ENCODE measurements at places on chromosomes 16 and 17.

- DNase-seq = peak; percentile 32
Measured at GRCh38 chr16:70634861-70635260, 11.5 kb upstream of the IL34 start.

- peak; percentile 42 for DNase-seq
Measured at GRCh38 chr17:63382826-63383225, 63.3 kb downstream of the CYB561 start.

- DNase-seq = peak; percentile 7
Measured at GRCh38 chr17:3556916-3557767, 470 bp downstream of the TRPV3 start.

DNA sequence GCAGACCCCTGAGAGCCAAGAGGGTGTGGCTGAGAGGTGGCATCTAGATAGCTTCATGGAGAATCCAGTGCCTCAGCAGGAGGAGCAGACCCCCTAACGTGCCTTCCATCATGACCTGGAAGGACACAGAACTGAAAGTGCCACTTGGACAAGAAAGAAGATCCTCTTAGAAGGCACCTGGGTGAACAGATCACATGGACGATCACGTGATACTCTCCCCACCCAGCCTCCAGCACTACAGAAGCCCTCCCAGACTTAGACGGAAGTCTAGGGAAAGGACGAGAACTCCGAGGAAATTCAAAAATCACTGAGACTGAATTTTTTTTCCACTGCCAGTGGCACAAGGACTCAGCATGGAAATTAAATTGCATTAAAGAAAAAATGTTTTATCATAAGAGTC lies 113.4 kb downstream of the MRM1 start:
- DNase-seq = no peak

- no peak for DNase-seq
Measured at GRCh38 chr16:49576173-49576494, 202.5 kb downstream of the C16orf78 start.

DNA sequence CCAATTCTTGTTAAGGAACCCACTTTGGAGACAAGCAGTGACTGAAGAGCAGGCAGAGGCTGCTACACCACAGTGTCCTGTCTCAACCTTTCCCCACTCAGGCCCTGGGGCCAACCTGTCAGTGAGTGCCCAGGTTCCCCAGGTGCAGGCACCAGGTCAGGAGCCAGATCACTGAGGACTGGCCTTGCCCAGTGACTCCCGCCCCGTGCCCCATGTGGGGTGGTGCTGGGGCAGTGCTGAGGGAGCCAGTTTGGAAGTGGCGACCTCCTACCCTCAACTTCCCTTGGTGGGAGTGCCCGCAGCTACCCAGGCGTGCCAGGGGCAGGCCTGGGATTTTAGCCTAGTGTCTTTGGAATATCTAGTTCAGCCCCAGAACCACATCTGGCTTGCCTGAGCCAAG lies 29.3 kb downstream of the SREBF1 start:
- no peak for DNase-seq

GRCh38 chr16:66562986-66563385 lies 3.3 kb upstream of the CMTM1 start:
- no peak for DNase-seq

DNA sequence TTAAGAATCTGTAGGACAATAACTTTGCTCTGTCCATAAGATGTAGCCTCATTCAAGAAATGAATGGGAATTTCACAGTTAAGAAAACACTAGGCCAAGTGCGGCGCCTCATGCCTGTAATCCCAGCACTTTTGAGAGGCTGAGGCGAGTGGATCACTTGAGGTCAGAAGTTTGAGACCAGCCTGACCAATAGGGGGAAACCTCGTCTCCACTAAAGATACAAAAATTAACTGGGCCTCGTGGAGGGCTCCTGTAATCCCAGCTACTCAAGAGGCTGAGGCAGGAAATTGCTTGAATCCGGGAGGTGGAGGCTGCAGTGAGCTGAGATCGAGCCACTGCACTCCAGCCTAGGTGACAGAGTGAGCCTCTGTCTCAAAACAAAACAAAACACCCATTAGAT lies 19.9 kb upstream of the RSL1D1 start:
- DNase-seq = peak; percentile 40

- no peak for DNase-seq
Measured at GRCh38 chr16:57041182-57042156, 50.9 kb upstream of the CPNE2 start.

- DNase-seq = no peak
Measured at GRCh38 chr17:47894498-47895346, 1.3 kb upstream of the SP2 start.

- DNase-seq = peak; percentile 80
Measured at GRCh38 chr17:31858642-31859486, at the start of gene COPRS. Gene COPRS (minus strand): TSS chr17:31859244. CDS start chr17:31859199, 45 bp downstream.

GRCh38 chr17:73911726-73912372 lies 267.6 kb upstream of the SDK2 start:
- no peak for DNase-seq

GRCh38 chr16:53821487-53821886 lies 117.5 kb downstream of the FTO start:
- DNase-seq = peak; percentile 39

Measured in LHCN-M2 (cell line).